ENCODE measurements at places on chromosomes 5 and 9.

DNA sequence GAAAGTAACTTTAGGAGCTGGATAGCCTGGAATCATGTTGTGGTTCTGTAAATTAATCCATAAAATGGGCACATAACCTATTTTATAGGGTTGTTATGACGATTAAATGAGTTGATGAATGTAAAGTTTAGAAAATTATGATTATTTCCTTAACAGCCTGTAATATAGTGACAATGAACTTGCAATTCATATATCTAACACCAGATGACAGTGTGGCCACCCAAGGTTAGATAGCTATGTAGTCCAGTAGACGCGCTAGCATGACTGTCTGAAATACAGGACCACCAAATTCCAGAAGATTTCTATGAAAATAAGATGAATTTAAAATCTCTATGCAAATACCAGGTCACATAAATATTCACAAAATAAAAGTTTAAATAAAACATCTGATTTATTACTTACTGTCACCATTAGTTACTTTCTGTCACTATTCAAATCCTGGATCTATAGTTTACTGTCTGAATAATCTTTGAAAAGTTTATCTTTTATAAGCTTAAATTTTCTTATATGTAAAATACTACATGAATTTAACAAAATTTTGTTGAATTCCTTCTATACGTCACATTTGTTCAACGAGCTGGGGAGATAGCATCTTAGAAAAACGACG lies 26.1 kb upstream of the MACIR start:
- DNase-seq = no peak

GRCh38 chr9:8585036-8585435 lies 785.5 kb upstream of the DMAC1 start:
- no peak for DNase-seq

DNA sequence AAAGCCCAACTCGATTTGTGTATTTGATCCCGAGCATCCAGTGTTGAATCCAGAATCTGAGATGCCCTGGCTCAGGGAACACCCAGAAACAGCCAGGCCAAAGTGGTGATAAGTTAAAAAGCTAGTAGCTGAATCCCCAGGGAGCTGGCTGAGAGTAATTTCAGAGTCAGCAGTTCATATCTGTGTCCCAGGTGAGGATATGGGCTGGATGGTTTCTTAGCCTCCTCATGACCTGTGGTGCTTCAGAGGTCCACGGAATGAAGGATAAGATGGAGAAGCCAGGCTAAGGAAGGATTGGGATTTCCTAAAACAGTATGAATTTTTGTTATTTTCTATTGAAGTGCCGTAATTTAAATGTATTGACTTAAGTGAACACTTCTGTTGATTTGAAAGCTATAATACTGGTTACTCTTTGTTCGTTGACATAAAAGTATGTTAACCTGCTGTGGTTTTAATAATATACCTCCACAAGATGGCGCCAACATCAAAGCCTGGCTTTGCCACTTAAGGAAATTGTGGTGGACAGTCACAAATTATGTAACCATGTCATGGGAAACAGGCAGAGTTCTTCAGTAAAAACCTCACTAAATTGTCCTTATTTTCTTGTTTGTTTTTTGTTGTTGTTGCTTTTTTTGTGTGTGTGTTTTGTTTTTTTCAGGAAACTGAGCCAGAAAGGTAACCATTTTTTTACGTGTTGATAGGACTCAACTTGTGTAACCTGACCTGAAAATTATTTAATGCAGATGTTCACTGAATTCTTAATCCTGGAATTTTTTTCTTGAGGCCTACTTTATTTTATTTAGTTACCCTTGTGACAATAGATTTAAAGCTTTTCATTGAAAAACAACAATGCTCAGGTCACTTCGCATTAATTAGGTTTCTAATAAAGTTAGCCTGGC lies 11.4 kb downstream of the MTAP start:
- no peak for DNase-seq

DNA sequence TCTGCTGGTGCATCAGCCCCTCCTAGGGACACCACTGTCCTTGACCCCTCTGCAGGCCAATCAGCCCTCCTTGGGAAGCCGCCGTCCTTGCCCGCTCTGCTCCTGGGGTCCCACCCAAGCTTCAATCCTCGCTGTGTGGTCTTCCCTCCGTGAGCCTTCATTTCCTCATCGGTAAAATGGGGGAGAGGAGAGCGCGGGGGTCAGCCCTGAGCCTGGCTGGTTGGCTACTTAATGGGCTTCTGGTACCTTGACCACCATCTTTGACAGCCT lies 12.7 kb upstream of the SLC2A6 start:
- DNase-seq = no peak

GRCh38 chr9:84831377-84831776 lies 161.8 kb downstream of the NTRK2 start:
- DNase-seq = no peak

DNA sequence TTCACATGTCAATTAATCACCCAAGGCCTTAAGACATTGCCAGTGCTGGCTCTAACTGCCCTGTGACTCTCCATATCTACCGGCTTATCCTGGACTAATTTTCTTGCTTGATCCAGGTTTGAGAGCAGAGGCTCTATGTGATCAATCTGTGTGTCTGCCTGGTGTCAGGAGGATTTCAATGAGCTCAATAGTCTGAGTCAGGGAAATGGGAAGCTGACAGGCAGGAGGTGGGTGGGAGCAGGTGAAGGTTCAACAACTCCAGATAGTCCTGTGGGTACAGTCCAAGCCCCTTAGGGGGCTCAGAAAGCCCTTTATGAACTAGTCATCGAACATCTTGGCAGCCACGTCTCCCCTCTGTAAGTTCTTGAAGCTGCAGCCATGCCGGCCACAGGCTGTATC lies 72.2 kb downstream of the SHB start:
- no peak for DNase-seq

- no peak for DNase-seq
Observed at GRCh38 chr9:130294664-130295063, 29.1 kb downstream of the HMCN2 start.

DNA sequence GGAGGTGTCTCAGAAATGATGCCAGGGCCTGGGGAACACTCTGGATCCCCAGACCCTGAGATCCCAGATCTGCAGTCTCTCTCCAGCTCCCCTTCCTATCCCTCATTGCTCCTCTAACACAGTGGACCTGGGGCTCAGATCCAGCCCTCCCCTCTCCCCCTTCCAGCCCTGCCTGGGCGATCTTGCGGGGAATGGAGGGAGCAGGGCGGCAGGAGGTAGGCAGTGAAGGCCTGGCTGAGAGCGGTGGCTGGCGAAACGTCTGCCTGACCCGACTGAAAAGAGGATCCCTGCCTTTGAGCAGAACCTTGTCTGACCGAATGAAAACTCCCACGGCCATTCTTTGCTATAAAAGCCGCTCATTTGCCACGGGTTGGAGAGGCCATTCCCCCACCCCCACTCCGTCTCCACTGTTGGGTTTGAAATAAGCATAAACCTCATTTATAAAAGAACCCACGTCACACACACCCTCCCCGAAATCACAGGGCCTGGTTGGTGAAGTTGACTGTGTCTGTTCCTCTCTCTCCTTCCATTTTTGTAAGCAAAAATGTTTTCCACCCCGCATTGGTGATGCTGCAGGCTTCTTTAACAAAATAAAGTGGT lies 8.8 kb downstream of the MSX2 start:
- DNase-seq = no peak

GRCh38 chr5:180600554-180601041 lies 9.3 kb upstream of the SCGB3A1 start:
- no peak for DNase-seq

- no peak for DNase-seq
Observed at GRCh38 chr5:59317023-59317773, 576.3 kb downstream of the PDE4D start.

DNA sequence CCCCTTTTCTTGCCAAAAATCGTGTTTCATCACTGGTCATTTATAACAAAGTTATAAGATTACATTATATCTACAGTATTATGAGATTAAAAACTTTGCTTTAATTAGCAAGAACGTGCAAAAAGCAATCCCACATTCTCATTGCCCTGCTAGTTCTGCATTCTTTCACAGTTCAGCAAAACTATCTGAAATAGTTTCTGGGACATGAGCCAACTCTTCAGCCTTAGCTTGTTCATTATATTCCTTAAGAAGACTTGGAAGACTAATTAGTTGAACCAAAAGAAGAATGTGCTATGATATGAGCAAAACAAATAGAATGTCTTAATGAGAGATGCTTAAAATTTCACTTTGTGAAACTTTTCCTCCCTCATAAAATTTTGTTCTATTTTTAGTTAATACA lies 76.7 kb downstream of the ITGA1 start:
- DNase-seq = no peak

DNA sequence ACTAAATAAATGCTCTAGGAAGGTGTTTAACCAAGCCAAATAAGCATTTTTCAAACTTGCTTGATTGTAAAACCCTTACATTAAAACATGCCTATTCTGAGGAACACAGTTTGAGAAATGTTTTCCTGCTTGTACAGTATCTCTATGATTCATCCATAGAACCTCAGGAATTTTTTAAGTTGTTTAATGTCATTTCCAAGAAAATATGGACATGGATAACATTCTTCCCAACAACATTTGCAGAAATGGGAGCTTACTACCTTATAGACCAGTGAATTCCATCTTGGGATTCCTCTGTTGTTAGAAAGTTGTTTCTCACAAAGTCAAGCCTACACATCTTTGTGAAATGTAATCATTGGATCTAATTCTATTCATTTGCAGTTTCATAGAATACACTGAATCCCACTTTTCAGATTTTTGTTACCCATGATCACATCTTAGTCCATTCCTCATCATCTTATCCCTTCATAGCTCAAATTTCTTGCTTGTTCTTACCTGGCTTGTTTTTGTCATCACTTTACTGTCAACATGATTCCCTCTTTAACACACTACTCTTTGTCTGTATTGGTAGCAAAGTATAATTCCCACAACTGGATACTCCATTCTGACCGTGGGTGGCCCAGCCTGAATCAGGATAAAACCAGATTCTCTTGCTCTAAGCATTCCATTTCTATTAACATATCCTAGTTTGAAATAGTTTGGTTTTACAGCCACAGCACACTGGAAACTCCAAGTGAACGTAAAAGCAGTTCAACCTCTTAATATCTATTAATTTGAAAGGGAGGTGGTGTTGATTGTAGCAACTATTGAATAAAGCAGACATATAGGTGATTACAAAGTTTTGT lies 49.4 kb upstream of the PAPPA start:
- no peak for DNase-seq

DNA sequence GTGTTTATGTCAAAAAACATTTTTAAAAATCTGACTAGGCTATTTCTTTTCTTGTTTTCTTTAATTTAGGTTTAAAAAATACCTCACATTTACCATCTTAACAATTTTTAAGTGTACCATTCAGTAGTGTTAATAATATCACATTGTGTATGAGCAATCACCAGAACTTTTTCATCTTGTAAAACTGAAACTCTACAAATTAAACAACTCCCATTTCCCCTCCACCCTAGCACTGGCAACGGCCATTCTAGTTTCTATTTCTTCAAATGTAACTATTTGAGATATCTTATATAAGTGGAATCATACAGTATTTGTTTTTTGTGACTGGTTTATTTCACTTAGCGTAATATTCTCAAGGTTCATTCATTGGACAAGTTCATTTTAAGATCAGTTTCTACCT lies 27.7 kb downstream of the PLCXD3 start:
- DNase-seq = no peak

DNA sequence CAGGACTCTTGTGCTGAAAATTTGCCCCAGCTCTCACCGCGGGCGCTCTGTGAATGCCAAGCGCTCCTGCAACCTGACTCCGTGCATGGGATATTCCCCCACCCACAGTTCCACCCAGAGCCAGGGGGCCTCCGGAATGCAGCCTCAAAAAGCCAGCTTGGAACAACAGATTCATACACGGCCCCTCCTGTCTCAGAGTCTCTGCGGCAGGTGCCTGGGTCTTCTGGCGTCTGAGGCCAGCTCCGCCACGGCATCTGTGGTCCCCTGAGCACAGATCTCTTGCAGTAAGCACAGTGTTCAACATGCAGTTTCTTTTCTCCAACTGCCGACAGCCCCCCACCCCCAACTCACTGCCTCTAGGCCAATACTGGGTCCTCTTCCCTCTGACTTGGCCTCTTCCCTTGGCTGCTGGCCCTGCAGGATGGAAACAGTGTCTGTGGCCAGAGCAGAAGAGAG lies 355.7 kb upstream of the IRX2 start:
- DNase-seq = no peak

DNA sequence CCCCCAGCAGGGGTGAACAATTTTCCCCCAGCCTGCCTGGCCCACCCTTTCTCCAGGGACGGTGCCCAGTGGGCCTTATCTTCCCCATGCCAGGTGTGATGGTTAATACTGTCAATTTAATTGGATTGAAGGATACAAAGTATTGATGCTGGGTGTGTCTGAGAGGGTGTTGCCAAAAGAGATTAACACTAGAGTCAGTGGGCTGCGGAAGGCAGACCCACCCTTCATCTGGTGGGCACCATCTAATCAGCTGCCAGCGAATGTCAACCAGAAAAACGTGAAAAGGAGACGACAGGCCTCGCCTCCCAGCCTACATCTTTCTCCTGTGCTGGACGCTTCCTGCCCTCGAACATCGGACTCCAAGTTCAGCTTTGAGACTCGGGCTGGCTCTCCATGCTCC lies 5.6 kb upstream of the FUT7 start:
- DNase-seq = no peak

- peak; percentile 34 for DNase-seq
Observed at GRCh38 chr5:36692791-36693763, 86.7 kb downstream of the SLC1A3 start.
